ENCODE measurements at places on chromosomes 4 and X.

GRCh38 chr4:153216546-153216945, 12.3 kb downstream of the TRIM2 start:
- no peak for DNase-seq

GRCh38 chr4:108163351-108163750, 5.4 kb downstream of the LEF1 start:
- DNase-seq: no peak

- DNase-seq: no peak
These were observed 81.2 kb upstream of the TBL1X start for GRCh38 chrX:9383655-9384054.

DNA sequence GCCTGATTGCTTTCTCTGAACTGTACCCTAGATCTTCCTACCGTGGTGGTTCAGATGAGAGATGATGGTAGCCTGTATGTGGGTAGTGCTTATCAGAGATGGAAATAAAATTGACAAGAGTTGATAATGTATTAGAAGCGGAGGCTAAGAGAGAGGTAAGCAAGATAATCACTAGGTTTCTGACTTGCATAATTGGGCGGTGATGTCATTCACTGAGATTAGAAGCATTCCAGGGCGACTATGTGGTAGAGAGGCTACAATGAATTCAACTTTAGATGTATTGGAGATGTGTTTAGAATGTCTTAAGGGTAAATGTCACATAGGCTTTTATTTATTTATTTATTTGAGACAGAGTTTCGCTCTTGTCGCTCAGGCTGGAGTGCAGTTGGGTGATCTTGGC, 415 bp upstream of the TENM3 start:
- no peak for DNase-seq

DNA sequence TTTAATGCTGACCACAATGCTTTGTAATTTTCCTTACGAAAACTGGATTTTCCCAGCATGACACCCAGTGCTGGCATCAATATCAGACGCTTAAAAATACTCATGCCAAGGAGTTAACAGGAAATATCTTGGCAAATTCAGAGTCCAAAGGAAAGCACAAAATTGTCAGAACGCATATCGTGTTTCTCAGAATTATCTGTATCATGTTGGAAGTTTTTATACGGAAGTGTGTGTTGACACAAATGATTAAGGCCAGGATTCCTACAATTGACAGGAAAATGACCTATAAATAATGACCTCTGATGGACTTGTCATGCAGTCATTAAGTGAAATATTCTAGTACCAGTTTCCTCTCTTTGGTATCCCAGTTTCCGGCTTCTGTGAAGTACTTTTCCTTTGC, 132.1 kb upstream of the TLL1 start:
- no peak for DNase-seq

DNA sequence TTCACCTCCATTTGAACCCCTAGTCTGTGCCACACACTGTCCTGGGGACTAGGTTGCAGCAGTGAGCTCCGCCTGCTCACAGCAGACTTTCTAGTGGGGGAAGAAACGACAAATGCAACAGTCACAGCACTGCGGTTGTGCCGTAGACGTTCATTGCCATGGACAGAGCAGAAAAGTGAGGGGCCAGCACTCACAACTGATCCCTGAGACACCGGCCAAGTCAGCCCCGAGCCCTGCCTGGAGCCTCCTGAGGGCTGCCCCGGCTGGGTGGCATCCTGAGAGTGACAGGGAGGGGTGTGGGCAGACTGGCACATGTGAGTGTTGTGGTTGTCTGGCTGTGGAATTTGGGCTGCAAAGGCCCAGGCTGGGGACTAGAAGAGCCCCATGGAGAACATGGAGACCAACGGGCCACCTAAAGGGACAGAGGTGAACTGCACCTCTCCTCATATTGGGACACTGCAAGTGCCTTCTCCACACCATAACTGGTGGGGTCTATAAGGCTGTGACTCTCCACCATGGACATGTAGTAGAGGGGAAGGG, 4.6 kb downstream of the DUSP9 start:
- no peak for DNase-seq

GRCh38 chr4:138775890-138776289, 239.7 kb upstream of the NOCT start:
- no peak for DNase-seq

GRCh38 chrX:103656617-103657016, 27.8 kb downstream of the TCEAL1 start:
- no peak for DNase-seq

GRCh38 chr4:147772459-147772969, 40.6 kb downstream of the ARHGAP10 start:
- DNase-seq: no peak

Data from stimulated activated CD4-positive, alpha-beta T cell treated with anti-CD3 and anti-CD28 coated beads, Interleukin-4, amount 100 ng/mL, for 1 hour (primary cell).